ENCODE measurements at places on chromosomes 3 and 15.

DNA sequence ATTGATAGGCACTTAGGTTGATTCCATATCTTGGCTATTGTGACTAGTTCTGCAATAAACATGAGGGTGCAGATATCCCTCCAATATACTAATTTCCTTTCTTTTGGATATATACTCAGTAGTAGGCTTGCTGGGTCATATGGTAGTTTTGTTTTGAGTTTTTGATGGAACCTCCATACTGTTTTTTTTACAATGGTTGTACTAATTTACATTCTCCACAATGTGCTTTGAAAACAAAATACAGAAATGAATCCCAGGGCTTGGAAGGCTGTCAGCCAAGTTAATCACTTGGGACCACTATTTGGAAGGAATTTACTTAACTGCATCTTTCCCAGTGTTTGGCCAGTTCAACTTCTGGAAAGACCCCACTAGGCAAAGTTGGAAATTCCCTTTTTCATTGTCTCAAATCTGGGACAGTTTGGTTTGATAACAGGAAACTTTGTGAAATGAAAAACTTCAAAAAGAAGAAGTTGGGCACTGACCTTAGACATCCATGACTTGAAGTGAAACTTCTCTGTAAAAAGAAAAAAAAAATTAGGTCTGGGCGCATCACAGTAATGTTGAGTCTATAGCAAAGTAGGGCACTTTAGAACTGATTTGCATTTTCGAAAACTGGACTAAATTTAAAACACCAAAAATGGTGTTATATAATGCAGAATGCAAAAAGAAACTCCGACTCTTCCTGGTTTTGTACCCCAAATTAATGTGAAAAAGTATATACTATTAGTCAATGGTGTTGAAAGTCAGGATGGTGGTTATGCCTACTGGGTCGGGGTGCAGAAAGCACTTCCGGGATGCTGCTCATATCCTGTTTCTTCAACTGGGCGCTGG lies 6.0 kb downstream of the CTSH start:
- no peak for DNase-seq

GRCh38 chr3:65595222-65596028 lies 443.3 kb downstream of the MAGI1 start:
- no peak for DNase-seq

DNA sequence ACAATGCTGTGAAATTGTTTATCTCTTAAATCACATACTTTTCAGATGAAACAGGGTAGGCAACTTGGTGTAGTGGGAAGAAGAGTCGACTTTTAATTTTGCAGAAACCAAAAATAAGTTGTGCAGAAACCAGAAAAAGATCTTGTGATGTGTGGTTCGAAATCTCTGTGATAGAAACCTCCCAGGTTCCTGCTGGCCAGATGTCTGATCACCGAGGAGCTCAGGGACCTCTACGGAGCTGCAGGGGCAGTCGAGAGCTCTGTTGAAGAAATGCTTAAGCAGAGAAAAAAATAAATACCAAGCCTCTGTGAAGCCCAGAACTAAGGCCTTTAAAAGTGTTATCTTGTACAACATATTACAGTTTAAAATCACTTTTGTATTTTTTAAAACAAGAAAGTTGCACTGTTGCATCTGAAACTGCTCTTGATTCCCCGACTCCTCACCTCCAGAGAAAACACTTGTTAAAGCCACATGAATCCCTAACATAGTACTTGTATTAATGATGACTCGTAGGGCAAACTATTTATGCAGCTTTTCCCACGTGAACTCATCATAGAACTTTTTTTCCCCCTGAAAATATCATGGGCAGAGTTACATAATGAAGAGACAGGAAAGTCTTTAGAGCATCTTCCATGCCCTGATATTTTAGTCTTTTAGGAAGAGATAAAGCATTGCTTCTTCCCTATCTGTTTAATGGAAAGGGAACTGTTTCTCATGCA lies 51.3 kb downstream of the CCK start:
- DNase-seq: no peak

DNA sequence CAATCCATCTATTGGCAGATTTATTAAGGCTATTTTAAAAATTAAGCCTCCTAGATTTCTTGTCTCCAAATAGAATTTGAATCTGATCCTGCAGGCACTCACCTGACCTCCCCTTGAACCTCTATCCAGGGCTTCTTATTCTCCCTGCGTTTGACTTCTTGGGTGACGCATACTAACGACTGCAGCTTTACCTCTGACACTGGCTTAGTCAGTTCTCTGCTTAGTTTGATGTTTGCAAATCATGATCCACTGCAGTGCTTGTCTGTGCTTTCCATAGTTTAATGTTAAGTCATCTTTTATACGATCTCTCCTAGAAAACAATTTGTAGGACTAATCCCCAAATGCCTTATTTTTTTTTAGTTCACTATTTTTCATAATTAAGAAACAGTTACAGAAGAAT lies 233.1 kb downstream of the ROBO1 start:
- DNase-seq: no peak

DNA sequence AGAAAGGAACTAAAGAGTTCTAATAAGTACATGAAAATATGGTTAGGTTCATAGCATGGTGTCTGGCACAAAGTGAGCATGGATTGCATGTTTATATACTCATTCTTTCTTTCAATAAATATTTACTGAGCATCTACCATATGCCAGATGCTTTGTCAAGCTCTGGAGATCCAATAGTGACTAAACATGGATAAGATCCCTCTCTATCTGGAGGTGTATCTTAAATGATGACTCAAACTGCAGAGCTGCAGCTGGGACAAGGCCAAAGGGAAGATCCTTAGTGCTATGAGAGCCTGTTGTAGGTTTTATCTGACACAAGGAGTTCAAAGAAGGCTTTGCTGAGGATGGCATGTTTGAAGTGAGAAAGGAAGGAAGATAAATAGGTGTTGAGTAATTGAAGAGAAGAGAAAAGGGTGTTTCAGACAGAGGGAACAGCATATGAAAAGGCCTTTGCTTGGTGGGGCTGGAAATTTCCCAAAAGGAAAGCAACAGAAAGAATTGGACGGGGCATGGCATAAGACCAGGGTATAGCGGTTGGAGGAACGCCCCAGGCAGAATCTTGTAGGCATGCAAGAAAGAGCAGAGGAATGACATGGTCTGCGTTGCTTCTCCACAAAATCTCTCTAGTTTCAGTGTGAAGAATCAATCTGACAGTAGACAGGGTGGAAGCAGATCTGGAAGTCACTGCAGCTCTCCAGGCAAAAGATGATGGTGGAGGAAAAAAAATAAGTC lies 239.9 kb upstream of the LRTM1 start:
- DNase-seq: no peak

DNA sequence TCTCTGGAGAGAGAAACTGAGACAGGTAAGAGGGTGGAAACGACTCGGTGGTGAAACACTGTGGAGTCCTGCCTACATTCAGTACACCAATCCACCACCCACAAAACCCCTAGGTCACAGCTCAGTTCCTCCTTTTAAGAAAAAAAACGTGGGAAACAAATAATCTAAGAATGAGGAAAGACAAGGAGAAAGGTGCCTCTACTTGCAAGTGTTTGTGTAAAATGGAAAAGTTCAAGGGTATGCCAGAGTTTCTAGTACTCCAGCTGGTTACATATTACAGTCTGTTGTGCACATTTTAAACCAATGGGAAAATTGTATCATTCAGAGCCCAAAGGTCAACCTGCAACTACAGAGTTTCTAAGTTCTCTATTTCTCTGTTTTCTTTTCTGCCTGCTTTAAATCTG lies 32.2 kb downstream of the HGD start:
- DNase-seq: no peak

- DNase-seq: no peak
Measured at GRCh38 chr15:40489274-40490175, 18.7 kb downstream of the CHST14 start.

GRCh38 chr3:90010341-90010740 lies 902.9 kb downstream of the EPHA3 start:
- no peak for DNase-seq

- DNase-seq: no peak
Measured at GRCh38 chr3:197031315-197032285, 2.0 kb upstream of the MELTF start.

DNA sequence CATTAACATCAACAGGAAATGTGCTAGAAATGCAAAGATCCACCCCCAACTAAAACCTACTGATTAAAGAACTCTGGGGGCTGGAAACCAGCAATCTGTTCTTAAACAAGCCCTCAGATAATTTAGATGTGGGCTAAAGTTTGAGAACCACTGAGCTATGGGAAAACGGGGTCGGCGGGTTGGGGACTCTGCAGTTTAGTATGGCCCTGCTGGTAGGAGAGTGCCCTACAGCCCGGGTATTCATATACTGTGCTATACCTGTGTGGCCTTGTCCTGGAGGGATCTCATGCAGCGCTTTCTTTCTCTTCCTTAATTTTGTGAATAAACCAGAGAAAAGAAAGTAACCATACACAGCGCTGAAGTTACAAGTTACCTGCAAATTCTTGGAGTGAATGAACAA lies 189.7 kb upstream of the GBE1 start:
- DNase-seq: no peak

DNA sequence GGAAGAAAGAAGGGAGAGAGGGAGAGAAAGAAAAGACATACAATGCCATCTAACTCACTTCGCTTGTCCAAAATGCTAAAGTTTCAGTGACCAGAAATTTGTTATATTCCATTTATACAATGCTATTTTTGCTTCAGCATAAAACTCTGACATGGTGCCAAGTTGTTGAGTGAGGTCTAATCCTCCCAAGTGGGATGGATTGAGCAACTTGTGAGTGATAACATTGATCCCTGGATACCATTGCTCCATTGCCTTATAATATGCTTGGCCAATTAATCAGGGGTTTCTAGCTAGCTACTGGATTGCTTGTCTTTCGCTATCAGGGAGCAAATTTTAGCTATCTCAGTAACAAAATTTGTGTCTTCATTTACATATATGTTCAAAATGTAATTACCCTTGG lies 615.6 kb upstream of the DPPA4 start:
- DNase-seq: no peak

DNA sequence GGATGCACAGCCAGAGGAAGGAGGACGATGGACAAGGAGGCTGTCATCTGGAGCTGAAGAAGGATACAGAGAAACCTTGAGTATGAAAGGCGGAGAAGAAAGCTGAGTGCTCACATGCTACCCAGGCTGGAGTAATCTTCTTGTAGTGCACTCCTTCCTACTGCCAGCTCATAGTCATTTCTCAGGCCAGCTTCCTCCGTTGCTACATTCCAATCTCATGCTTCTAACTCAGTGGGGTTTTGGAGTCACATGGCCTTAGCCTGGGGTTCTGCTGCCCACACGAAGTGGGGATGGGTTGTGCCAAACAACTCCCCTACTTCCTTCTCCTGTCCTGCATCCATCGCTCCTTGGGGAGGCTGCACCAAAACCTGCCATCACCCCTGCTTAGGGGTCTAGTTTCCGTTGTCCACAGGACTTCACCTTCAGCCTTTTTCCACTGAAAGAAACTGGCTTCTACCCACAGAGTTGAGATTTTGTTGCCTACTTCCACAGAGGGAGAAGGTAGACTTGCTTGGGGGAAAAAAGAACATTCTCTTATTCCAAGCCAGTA lies 239.9 kb downstream of the EPHB1 start:
- no peak for DNase-seq

DNA sequence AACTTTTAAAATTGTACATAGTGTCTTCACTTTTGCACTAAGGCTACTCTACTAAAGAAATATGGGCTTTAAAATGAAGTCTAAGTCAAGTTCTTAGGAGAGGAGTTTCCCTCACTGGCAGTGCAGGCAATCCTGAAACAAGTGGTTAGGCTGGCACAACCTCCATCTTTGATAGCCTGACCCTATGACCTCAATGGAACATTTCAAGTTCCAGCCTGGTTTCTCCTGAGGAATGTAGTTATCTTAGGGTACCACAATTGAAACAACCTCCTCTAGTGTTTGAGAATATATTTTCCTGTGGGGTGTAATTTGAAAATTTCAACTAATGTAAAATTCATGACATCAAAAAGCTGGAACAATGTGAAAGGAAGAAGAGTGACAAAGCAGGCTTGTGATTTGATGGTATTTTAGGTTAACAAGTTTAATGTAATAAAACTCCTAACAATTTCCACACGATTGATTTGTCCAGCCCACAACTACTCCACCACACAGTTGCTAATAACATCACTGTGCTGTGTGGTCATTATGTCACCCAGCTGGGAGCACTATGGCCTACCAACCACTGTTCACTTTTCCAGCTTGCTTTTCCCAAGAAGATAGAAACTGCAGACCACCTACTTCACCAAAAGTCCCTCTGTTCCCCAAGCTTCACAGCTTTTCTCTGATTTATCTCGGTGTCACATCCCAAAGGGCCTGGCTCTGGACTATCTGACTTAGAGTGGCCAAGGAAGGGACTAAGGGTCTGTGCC lies 1.8 kb downstream of the WWTR1 start:
- DNase-seq: no peak

DNA sequence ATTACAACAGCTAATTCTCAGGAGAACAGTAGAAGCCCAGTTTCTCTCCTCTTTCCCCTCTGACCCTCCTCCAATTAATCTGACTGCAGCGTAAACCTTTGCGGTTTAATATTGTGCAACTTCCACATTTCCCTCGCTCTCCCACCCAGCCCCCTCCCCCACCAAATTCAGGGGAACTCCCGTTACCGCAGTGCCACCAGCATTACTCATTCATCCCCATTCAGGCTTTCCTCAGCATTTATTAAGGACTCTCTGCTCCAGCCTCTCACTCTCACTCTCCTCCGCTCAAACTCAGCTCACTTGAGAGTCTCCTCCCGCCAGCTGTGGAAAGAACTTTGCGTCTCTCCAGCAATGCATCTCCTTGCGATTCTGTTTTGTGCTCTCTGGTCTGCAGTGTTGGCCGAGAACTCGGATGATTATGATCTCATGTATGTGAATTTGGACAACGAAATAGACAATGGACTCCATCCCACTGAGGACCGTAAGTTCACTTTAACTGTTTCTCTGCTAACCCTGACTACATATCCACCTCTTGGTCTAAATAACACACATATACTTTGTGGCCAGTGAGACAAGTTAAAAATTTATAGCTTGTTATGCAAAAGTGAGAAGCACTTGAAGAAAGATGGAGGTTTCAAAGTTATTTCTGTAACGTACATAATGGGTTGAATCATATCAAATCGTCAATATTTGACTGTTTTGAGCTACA lies at the start of gene PTX3:
Gene PTX3, plus strand, starts transcription at position 268 of the 709 bp plus-strand sequence. Its CDS starts 84 bp downstream, at position 352.
- no peak for DNase-seq

DNA sequence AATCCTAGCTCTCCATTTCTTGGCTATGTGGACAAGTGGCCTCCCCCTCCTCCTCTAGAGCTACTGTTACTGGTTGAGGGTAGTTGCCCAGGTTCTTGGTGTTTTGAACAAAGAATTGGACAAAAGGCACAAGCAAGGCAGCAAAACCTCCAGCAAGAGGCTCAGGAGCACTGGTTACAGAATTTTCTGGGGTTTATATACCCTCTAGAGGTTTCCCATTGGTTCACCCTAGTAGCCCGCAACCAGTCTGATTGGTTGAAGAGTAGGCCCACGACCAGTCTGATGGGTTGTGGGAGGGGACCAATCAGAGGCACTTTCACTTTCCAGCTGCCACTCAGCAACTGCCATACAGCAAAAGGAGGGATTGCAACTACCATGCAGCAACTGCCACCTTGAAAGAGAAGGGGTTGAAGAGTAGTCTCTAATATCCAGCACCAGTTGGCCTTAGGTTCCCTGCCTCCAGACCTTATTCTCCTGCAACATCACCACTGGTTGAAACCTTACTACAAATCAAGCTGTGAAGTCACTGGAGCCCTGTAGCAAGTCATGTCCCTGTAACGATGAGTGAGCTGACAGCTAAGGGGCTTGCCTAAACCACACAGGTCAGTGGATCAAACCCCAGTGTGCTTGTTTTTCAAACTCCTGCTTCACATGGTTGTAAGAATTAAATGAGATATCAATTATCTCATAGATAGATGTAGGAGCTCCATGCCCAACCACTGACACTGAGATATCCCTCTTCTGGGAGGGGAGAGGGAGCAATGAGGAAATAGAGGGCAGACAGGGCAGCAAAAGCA lies 2.9 kb upstream of the C15orf39 start:
- no peak for DNase-seq

GRCh38 chr3:175192536-175192935 lies 333.4 kb downstream of the NAALADL2 start:
- DNase-seq: no peak
